Astrocyte of the hippocampus (primary cell): ENCODE measurements at places on chromosomes 11 and 22.

GRCh38 chr22:44557064-44557748, 59.2 kb upstream of the RTL6 start:
- DNase-seq, result no peak

- DNase-seq, result peak; percentile 99
These were observed 13.2 kb downstream of the SLC25A18 start for GRCh38 chr22:17576470-17576869.

DNA sequence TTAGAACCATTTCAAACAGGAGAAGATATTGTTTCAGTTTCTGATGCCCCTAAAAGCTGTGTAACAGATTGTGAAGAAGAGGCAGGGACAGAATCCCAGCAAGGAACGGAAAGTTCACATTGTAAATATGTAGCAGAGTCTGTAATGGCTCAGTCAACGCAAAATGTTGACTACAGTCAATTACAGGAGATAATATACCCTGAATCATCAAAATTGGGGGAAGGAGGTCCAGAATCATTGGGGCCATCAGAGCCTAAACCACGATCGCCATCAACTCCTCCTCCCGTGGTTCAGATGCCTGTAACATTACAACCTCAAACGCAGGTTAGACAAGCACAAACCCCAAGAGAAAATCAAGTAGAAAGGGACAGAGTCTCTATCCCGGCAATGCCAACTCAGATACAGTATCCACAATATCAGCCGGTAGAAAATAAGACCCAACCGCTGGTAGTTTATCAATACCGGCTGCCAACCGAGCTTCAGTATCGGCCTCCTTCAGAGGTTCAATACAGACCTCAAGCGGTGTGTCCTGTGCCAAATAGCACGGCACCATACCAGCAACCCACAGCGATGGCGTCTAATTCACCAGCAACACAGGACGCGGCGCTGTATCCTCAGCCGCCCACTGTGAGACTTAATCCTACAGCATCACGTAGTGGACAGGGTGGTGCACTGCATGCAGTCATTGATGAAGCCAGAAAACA, 40.8 kb downstream of the IGLL1 start:
- peak; percentile 83 for DNase-seq

DNA sequence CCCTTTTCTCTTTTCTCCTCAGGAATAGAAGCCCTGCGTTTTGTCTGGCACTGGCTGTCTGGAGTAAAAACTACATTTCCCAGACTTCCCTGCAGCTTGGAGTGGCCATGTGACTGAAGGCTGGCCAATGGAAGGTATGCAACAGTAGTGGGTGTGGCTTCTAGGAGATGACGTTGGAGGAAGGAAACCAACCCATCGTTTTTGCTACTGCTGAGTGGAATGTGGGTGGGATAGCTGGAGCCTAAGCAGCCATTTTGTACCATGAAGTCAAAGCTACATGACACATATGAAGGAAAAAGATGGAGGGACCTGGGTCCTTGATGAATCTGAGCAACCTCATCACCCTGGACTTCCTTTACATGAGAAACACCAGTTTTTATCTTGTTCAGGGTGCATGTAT, 19.6 kb downstream of the FGF3 start:
- DNase-seq, result peak; percentile 34

DNA sequence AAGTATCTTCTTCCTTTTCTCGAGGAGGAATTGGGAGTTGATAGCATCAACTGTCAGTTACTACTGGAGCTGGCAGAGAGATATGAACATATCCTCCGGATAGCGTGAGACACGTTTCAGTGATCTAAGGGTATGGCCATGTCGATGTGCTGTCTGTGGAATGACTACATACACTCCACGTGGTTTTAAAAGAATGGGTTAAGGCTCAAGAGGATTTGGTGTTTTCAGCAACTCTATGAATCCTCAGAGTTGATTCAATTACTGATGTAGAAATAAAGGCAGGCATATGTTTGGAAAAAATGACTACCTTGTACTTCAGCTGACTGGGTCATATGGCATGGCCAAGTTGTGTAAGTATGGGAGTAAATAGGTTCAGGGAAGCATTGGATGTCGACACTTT, 22.9 kb downstream of the MMP13 start:
- DNase-seq, result no peak

DNA sequence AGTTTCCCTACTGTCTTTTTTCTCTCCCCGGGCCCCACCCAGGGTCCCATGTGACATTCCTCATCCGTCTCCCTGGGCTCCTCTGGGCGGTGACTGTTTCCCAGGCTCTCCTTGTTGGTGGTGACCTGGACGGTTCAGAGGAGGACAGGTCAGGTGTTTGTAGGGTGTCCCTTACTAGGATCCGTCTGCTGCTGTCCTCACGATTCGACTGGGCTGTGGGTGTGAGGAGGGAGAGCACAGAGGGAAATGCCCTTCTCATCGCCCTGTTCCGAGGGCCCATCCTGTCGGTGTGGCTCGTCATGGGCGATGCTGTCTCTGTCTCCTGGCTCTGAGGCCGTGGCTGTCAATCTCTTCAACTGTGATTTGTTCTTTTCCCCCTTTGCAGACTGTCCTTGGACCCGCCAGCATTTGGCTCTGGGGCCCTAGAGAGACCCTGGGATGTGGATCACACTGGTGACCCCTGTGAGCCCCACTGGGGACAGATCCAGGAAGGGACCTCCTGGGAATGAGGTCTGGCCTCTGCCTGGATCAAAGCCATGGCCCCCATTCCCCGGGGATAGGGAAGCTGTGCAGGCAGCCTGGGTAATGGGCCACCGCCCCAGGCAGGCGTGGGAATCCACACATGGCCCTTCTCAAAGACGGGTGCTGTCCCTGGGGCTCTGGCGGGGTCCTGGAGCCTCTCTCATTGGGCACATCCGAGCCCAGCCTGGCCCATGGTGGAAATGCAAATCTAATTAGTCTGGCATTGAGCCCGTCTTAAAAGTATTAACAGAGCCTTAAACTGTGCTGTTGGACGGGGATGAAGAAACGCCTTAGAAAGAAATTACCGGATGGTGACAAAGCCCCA, 46.8 kb upstream of the KCNQ1OT1 start:
- DNase-seq, result no peak

DNA sequence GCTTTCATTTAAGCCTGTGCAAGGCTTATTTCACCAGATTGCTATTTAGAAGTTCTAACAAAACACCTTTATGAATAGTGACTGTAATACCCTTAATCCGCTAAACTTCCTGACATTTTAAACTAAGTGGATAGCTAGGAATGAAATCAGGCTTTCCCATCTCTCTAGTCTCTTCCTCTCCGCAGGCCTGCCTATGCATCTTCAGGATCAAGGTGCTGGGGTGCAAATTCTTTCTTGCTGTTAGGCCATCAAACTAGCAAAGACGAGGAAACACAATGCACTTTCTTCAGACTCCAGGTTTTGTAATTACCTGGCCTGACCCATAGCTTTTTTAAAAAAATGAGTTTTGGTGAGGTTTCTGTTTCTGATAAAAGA, 149.4 kb downstream of the DBX1 start:
- DNase-seq, result no peak

DNA sequence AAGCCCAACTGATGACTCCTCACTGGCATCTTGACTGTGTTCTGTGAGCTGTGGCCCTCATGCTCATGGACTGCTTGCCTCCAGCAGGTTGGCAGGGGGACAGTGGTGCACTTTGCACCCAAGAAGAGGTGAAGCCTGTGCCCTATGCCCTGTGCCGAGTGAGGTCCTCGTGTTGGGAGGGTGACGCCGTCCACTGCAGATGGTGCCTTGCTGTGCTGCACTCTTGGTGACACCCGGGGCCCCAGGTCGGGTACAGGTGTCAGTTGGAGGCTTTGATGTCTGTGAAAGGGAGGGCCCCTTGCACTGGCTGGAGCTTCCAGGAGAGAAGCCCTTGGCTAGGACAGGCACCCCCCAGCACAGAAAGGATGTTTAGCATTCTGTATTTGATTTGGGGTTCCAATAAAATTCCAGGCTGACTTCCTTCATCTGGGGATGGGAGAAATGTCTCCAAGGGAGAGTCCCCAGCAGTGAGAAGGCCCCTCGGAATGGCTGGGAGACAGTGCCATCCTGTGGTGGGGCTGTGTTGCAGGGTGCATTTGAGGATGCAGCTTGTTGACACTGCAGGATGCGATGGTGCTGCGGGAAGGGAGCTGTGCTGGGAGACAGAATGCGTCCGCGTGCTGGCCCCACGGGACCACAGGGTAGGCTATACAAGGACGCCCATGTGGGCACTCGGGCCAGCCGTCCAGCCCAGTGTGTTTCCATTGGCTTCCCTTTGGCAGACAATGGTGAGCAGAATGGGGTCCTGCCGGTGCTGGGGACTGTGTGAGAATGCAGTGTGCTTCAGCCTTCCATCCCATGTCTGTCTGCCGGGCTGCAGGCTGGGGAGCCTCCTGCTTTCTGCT, 2.5 kb upstream of the ZDHHC8 start:
- peak; percentile 26 for DNase-seq

GRCh38 chr22:27778294-27779090, 23.1 kb downstream of the MN1 start:
- DNase-seq, result peak; percentile 56

- DNase-seq, result peak; percentile 41
These were observed 24.2 kb downstream of the UBE2L3 start for GRCh38 chr22:21591695-21592094.

- DNase-seq, result peak; percentile 95
These were observed 21.0 kb downstream of the C22orf31 start for GRCh38 chr22:29040385-29041275.

GRCh38 chr11:12762278-12762677, 88.1 kb downstream of the TEAD1 start:
- DNase-seq, result no peak

GRCh38 chr11:23563591-23563990, 703.3 kb upstream of the CCDC179 start:
- no peak for DNase-seq

GRCh38 chr11:10567446-10567845, 1.0 kb downstream of the LYVE1 start:
- DNase-seq, result no peak

- DNase-seq, result peak; percentile 43
These were observed 34.4 kb upstream of the HEPHL1 start for GRCh38 chr11:93986716-93987115.

- no peak for DNase-seq
These were observed 1.2 kb downstream of the USH1C start for GRCh38 chr11:17543041-17543440.

- no peak for DNase-seq
These were observed 85.4 kb downstream of the MICAL2 start for GRCh38 chr11:12195768-12196167.

GRCh38 chr22:38062791-38063190, 5.6 kb downstream of the PICK1 start:
- DNase-seq, result no peak

- DNase-seq, result no peak
These were observed 6.2 kb upstream of the PLXNB2 start for GRCh38 chr22:50313600-50313999.

- no peak for DNase-seq
These were observed 282 bp downstream of the PC start for GRCh38 chr11:66957971-66958231.

DNA sequence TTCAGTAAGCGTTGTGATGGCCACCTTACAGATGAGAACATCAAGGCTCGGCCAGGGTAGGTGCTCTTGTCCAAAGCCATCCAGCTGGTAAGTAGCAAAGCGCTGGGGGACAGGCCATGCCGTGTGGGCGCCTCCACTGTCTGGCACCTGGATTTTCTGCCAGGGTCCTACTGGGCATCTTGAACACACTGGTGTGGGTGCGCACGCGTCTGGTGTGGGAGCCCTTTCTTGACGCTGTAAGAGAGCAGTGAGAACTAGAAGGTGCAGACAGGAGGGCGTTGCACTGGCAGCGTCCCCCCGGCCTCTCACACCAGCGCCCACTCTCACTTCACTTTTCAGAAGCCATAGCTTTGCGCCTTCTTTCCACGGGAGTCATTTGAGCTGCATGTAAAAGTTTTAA, 296.6 kb downstream of the TBC1D22A start:
- no peak for DNase-seq
